ENCODE measurements at places on chromosomes 2 and 18.

DNA sequence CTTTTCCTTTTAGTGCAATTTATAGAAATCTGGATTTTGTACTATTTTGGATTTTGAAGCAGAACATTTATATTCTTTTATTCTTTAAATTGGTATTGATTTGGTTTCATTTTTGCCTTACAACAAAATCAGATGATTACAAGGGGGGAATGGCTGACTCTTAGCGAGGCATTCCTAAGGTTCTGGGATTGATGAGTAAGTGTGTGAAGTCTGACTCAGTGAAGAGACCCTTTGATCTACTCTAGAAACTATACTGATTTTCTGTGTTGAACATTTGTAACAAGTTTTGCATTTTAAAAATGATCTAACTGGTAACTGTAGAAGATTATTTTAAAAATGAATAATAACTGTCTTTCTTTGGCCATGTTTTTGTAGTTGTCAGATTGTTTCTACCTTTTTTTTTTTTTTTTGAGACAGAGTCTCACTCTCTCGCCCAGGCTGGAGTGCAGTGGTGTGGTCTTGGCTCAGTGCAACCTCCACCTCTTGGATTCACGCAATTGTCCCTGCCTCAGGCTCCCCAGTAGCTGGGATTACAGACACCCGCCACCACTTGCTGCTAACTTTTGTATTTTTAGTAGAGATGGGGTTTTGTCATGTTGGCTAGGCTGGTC is 48.7 kb downstream of the TTC39C start:
- DNase-seq: no peak

GRCh38 chr18:76518860-76519538 is 24.0 kb upstream of the ZNF516 start:
- no peak for DNase-seq

- no peak for DNase-seq
These were observed 9.8 kb upstream of the CPS1 start for GRCh38 chr2:210546424-210547208.

DNA sequence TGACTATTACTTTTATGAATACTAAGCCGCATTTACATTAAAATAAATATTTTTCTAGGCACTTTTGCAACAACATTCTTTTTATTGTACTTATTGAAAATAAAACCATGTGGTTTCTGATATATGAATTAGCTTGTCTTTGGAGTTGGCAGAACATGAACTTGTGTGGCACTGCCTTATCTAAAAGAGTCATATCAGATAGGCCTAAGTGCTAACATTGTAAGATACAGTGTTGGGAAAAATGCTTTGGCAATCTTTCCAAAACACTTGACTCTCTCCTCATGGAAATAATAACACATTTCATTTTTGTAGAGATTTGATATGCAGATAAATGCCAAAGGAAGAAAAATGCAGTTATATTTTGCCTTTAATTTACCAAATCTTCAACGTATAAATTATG is 191.7 kb downstream of the ERBB4 start:
- no peak for DNase-seq

GRCh38 chr18:49189772-49190171 is 239.0 kb upstream of the SMAD7 start:
- no peak for DNase-seq

- no peak for DNase-seq
These were observed 4.9 kb upstream of the NEUROD1 start for GRCh38 chr2:181685150-181685688.

GRCh38 chr2:171297956-171298355 is 135.8 kb downstream of the METTL8 start:
- DNase-seq: no peak

DNA sequence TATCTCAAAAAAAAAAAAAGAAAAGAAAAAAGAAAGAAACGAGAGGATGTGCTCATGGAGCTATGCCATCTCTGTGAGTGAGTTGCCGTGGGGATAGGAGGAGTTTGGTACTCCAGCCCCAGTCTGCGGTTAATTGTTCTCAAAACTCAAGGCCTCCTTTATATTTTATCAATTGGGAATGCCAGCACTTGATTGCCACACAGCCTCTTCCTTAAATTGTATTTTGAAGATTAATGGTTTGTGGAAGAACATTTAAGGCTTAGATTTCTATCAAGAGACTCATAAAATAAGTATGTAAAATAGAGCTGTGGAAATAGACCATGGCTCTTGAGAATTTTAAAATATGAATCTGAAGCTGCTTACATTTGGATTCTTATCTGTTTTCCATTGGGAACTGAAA is 29.8 kb downstream of the KCNE4 start:
- DNase-seq: no peak

DNA sequence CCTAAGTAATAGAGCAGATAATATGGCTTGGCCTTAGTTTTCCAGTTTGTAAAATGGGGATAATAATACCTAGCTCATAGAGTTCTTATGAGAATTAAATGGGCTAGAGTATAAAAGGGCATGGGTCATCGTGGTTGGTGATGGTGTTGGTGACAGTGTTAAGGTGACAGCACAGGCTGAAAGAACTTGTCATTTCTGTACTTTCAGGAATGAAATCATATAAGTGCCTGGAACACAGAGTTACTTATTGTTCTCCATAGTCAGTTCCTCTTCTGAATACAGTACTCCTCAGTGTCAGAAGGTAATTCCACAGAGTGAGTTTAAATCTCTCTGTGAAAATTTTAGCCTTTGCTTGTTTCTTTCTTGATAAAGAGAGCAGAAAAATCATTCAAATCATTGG is 42.4 kb downstream of the KIF5C start:
- no peak for DNase-seq

GRCh38 chr2:75522543-75523312 is 38.0 kb downstream of the EVA1A start:
- no peak for DNase-seq

- no peak for DNase-seq
These were observed 780.0 kb downstream of the CNTNAP5 start for GRCh38 chr2:124805060-124805459.

GRCh38 chr18:39935598-39935997 is 2019.4 kb upstream of the PIK3C3 start:
- no peak for DNase-seq

GRCh38 chr2:128320906-128321771 is 2.5 kb upstream of the HS6ST1 start:
- no peak for DNase-seq

GRCh38 chr2:36446294-36446693 is 90.7 kb downstream of the CRIM1 start:
- no peak for DNase-seq

DNA sequence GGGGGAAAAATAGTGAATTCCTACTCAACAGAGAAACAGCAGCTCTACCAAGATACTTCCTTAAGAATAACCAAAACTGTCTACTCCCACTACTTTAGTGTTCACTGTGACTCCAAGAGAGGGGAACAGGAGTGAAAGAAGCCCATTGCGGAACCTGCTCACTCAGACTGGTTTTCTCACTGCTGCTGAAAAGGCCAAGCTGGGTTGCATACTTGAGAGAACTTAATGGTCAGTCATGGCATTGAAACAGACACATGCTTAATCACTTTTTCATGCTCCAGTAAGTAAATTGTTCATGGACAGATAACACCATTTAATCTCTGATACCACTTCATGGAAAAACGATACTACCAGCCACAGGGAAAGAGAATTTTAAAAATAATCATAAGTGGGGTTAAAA is 35.7 kb upstream of the SLC8A1 start:
- DNase-seq: no peak

- no peak for DNase-seq
These were observed 481.1 kb upstream of the CELF4 start for GRCh38 chr18:38046651-38047050.

GRCh38 chr2:224033601-224034000 is 5.5 kb downstream of the SERPINE2 start:
- no peak for DNase-seq

DNA sequence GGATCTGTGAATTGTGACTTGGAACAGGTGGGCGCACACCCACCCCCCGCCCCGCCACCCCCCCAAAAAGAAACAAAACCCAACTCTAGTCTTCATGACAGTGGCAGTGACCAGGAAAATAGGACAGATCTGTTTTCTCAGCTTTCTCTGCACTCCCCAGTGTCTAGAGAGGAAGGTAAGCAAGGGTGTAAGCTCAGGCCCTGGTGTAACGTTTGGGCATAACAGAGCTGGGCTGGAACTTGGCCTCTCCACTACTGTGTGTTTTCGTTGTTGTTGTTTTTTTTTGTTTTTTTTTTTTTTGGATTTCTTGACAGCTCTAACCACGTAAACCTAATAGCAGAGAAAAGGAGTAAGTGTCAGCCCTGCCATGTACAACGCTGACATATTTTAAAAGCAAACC is 1160.8 kb downstream of the DPP10 start:
- no peak for DNase-seq

GRCh38 chr2:230356084-230356483 is 29.1 kb downstream of the SP140L start:
- no peak for DNase-seq

GRCh38 chr2:149064856-149065630 is 26.5 kb downstream of the LYPD6B start:
- DNase-seq: no peak

DNA sequence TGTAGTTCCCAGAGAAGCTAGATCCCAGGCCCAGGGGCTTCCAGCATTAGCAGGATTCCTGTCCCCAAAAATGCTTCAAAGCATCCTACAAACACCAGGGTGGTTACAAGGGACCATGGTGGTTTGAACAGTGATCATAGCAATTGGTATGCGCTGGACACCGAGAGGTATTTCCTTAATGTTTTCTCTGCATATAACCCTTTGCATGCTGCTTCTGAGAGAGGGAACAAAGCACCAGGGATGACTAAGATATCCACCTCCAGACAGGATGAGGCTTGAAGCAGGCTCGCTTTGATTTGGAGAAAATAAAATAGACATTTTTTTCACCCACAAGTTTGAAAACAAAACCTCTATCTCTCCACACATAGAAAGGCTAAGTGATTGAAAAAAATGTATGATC is 50.5 kb upstream of the TSPYL6 start:
- no peak for DNase-seq

DNA sequence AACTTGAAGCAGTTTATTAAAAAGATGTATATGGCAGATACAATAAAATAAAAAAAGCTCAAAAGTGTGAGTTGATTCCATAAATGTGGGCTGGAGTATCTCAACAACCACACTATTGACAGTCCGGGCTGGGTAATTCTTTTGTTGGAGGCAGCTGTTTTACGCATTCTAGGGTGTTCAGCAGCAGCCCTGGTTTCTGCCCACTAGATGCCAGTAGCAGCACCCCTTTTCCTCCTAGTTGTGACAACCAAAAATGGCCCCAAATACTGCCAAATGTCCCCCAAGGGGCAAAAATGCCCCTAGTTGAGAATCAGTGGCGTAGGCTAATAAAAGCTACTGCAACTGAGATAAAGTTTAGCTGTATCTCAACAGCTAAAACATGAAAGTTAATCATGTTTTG is 44.8 kb downstream of the CHMP3 start:
- no peak for DNase-seq

GRCh38 chr18:25517881-25518715 is 166.1 kb upstream of the ZNF521 start:
- DNase-seq: no peak

GRCh38 chr18:76452357-76452756 is 42.7 kb downstream of the ZNF516 start:
- no peak for DNase-seq

DNA sequence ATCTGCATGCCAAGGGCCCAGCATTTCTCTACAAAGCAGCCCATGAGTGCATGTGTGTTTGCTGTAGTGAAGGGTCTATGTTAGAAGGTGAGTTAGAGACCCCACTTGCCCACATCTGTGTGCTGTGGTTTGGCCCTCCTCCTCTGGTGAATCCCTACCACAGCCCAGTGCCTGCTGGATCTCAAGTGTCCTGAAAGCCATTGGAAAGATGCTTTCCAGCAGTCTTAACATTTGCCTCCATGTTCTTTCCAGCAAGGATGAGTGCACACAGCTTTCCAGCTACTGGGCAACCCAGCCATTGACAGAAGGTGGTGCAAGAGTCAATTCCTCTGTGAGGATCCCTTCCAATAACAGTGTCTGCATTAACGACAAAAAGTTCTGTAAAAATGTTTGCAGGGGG is 13.6 kb downstream of the CRIM1 start:
- no peak for DNase-seq

- DNase-seq: no peak
These were observed 164.0 kb downstream of the DTNA start for GRCh38 chr18:34873986-34874580.

DNA sequence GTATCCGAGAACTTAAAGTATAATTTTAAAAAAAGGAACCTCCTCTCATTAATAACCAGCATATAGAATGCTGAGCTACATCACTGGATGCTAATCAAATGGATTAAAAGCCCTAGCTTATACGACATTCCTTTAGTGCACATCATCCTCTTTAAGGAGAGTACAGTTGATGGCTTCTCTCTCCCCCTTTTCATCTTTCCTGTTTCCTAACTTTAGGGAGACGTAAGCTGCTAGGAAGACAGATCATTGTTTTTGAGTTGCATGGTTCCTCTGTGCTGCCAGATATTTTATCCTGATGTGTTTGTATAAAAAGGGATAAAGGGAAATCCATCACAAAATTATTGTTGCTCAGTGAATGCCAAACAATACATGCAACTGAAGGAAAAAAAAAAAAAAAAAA is 94.2 kb downstream of the SLC8A1 start:
- no peak for DNase-seq

DNA sequence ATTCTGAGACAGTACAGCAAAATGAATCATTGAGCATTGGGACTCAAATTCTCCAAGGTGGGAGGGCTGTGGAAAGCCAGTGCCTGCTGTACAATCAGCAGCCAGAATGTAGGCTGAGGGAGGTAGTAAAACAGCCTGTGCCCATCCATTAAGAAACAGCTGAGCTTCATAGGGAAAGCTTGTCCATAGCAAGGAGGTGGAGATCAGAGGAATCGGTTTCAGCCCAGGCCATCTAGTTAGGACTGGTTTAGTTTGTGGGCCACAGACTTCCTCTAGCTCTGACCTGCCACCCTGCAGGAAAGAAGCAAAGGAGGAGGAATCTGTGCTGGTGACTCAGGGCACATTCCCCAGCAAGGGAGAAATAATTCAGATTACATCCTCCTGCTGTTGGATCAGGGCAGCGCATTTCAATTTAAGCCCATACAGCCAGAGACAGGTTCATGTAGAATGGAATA is 333.4 kb downstream of the SETBP1 start:
- DNase-seq: no peak

DNA sequence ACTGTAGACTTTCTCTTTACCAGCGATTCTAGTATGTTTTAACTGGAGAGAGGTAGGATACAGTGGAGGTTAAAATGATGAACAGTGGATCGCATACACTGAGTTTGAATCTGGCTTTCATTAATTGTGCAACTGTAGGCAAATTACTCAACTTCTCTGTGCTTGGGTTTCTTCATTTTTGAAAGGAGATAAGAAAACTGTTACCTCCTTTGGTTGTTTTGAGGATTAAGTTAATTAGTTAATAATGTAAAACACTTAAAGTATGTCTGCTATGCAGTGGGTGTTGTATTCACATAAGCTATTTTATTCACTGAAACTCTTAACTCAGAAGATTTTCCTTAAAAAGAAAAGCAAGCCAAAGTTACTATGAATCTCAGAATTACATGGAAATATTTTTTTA is 111.8 kb upstream of the CYP20A1 start:
- DNase-seq: no peak

DNA sequence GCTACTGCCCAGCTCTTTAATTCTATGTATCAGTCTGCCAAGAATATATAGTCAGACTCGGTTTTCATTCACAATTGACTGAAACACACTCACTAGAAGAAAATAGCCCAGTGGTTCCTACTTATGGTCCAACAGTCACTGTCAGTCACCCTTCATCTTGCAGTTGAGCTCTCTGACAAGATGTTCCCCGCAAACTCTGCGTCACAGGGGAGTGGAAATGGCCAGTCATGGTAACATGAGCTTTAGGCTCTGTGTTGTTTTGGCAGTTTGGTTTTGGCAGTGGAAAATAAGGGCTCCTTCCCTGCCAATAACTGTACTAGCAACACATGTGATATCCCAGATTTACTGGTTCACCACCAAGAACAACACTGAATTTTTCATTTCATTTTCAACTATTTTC is 122.5 kb downstream of the PRPF40A start:
- DNase-seq: no peak
